ENCODE measurements at places on chromosomes 2 and 18. TPM values are rescaled to one million over a fixed set of nuclear protein-coding genes. Genes with fewer than 3 reads are reported as not detected.

Gene FAM168B
- 67.2 TPM for polyA plus RNA-seq

Gene MEP1B
- not detected for polyA plus RNA-seq

Gene PDCD1
- 0.07 TPM for polyA plus RNA-seq

Gene FKBP1B
- polyA plus RNA-seq, result 8.2 TPM

Gene PNKD
- 80.3 TPM for polyA plus RNA-seq

Gene HNRNPA3
- polyA plus RNA-seq, result 155 TPM

Gene LAMA3
- polyA plus RNA-seq, result 2.1 TPM

Gene EVX2
- not detected for polyA plus RNA-seq
